ENCODE measurements at places on chromosomes 7 and 10. TPM values are rescaled to one million over a fixed set of nuclear protein-coding genes. Genes with fewer than 3 reads are reported as not detected.
A peak's percentile ranks its signal among the peaks of the same experiment; 100 is the strongest.

- no peak for DNase-seq
- H3K27me3 ChIP-seq, result no peaks in the 10 kb centered on the region
- peaks cover 28% of the 10 kb centered on the region for H3K36me3 ChIP-seq
- peaks cover 72% of the 10 kb centered on the region for H3K4me1 ChIP-seq
- H3K27ac ChIP-seq, result peak overlapping the region; percentile 75
- H3K4me3 ChIP-seq, result no peak overlapping the region
These were observed 54.3 kb upstream of the IGFBP3 start for GRCh38 chr7:45975367-45975766.

DNA sequence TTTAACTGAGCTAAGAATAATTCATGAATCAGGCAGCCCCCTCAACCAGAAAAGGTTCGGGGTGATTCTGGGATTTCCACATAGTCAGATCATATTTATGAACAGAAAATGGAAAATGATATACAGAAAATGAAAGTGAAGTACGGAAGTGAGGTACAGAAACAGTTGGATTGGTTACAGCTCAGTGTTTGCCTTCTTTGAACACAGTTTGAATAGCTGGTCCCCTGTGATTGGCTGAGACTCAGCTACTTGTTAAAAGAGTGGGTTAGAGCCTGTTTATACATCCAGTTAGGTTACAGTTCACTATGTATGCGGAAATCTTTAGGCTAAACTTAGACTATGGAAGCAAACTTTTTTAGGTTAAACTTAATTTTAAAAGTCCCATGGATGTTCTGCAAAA is 511.7 kb downstream of the PLXDC2 start:
- DNase-seq, result no peak
- no peak overlapping the region for H3K27ac ChIP-seq
- no peaks in the 10 kb centered on the region for H3K27me3 ChIP-seq
- H3K4me3 ChIP-seq, result no peak overlapping the region
- H3K36me3 ChIP-seq, result no peaks in the 10 kb centered on the region

DNA sequence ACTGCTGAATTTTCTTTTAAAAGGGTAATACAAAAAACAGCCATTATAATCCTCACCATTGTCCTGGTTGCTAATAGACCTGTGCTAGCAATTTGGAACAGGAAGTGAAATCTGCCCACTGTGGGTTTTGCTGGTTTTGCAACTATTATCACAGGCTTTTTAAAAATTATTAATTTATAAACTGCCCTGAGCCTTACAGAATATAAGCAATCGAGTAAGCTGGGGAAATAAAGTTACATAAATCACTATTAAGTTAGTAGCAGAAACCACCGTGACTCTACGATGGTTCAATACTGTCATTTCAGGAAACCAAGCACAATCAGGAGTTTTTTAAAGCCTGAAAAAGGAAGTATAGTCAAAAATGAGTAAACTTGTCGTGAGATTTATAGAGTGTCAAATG is 62.3 kb downstream of the TMEM26 start:
- peaks cover 15% of the 10 kb centered on the region for H3K27me3 ChIP-seq
- no peak overlapping the region for H3K27ac ChIP-seq
- no peaks in the 10 kb centered on the region for H3K36me3 ChIP-seq
- H3K4me1 ChIP-seq, result no peaks in the 10 kb centered on the region
- DNase-seq, result no peak
- H3K4me3 ChIP-seq, result no peak overlapping the region

DNA sequence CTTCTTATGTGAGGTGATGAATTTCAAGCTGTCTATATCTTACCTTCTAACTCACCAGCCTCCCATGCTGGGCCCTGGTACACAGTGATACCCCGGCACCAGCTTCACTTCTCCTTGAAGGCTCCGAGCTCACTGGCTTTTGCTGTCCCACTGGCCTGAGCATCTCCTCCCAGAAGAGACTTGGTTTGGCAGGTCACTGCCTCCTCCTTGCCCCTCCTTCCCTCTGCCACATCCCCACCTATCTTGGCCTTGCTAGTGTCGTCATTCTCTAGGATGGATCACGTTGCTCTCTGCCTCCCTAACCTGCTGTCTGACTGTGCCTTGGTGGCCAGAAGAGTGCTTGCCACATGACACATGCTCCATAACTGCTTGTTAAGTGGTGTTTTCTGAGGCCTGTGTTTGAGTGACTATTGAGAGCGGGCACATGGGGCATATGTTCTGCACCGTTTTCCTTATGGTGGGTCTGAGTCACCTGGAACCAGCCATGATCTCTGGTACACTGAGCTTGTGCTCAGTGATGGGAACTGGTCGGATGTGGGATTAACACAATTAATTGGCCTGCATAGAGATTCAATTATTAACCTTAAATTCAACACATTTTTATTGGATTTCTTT is 86.5 kb downstream of the TMEM178B start:
- peak overlapping the region; percentile 19 for H3K27ac ChIP-seq
- H3K4me1 ChIP-seq, result peaks cover 62% of the 10 kb centered on the region
- H3K36me3 ChIP-seq, result no peaks in the 10 kb centered on the region
- DNase-seq, result no peak
- H3K27me3 ChIP-seq, result no peaks in the 10 kb centered on the region

- peak; percentile 64 for DNase-seq
- peak overlapping the region; percentile 69 for H3K4me3 ChIP-seq
- peak overlapping the region; percentile 56 for H3K27ac ChIP-seq
- peaks cover 18% of the 10 kb centered on the region for H3K27me3 ChIP-seq
These were observed 75.4 kb upstream of the PDSS1 start for GRCh38 chr10:26621889-26622711.

SPDYE2 gene
- total RNA-seq, result not detected

MEOX2 gene
- 12.6 TPM for total RNA-seq

DNA sequence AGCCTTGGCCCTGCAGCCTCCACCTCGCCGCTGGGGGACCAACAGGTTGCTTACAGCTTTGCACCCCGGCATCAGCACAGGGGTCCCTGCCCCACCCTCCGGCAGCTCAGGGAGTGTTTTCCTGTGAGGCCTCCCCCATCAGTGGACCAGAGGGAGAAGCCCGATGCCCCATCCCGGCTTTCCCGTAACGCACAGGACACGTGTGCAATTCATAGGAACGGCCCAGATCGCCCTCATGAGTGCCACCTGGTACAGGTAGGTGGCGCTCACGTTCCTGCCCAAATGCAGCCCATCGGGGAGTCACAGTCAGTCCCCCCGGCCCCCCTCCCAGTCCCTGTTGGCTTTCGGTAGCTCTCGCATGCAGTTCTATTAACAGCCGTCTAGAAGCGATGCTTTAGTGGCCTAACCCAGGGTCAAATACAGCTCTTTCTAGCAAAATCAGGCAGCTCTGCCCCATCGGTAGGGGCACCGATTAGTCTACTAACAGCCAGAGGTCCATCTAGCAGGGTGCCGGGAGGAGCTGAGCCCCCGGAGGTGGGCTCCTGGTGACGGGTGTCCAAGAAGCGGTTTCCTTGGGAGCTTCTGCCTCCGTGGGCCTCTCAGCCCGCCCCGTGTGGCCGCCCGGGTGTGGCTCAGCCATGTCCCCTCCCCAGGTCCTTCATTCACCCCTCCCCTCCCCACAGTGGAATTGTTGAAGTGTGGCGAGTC is 48.4 kb upstream of the GTF2IRD1 start:
- DNase-seq, result no peak
- H3K27me3 ChIP-seq, result no peaks in the 10 kb centered on the region
- no peaks in the 10 kb centered on the region for H3K4me1 ChIP-seq
- H3K27ac ChIP-seq, result no peak overlapping the region

PDLIM1 gene
- 50.2 TPM for total RNA-seq

RSPH10B2 gene
- total RNA-seq, result 0.29 TPM

NAPEPLD gene
- total RNA-seq, result 28.6 TPM

DNA sequence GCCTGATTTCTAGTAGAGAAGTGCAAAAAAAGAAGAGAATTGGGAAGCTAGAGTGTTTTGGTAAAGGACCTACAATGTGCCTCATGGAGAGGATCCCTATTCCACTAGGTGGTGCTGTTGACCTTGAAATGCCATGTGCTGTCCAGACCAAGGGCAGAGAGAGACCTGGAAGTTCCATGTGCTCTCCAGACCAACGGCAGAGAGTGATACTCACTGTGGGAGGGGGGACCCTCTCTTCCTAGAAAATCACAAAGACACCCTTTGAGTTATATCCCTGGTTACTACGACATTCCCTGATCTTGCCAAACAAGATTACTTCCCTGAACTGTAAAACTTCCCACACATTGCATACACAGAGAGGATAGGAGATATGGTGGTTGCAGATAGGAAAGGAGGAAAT is 212.7 kb upstream of the ZNF804B start:
- peak; percentile 58 for DNase-seq
- no peak overlapping the region for H3K4me3 ChIP-seq
- H3K4me1 ChIP-seq, result no peaks in the 10 kb centered on the region
- H3K36me3 ChIP-seq, result no peaks in the 10 kb centered on the region
- H3K27me3 ChIP-seq, result no peaks in the 10 kb centered on the region

IFIT1B gene
- total RNA-seq, result not detected

- peaks cover 47% of the 10 kb centered on the region for H3K27me3 ChIP-seq
- no peaks in the 10 kb centered on the region for H3K4me1 ChIP-seq
- no peak overlapping the region for H3K27ac ChIP-seq
- no peak for DNase-seq
- no peak overlapping the region for H3K4me3 ChIP-seq
These were observed 419.2 kb downstream of the REEP3 start for GRCh38 chr10:63940277-63940922.

GRCh38 chr7:17493446-17493845 is 195.0 kb downstream of the AHR start:
- no peaks in the 10 kb centered on the region for H3K27me3 ChIP-seq
- DNase-seq, result no peak
- H3K4me1 ChIP-seq, result peaks cover 28% of the 10 kb centered on the region
- H3K4me3 ChIP-seq, result no peak overlapping the region

GNAT3 gene
- not detected for total RNA-seq

NUTM2D gene
- total RNA-seq, result 2.4 TPM

HABP2 gene
- total RNA-seq, result 1.0 TPM

DNA sequence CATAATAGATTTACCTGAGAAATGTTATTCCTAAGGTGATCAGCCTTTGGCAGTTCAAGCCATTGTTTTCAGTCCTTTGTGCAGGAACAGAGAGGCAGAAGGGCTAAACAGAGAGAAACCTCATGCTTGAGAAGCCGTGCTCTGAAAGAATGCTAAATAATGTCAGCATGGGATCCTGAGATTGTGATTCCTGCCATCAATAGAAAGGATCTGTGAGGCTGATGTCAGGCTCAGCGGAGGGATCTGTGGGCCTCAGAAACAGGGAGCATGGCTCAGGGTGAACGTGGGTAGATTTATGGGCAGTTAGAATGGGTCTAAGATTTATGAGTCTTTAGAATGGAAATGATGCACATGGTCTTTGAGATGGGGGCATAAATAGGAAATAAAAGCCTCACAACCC is 439.2 kb upstream of the IGFBP3 start:
- no peak overlapping the region for H3K27ac ChIP-seq
- no peaks in the 10 kb centered on the region for H3K36me3 ChIP-seq
- H3K27me3 ChIP-seq, result no peaks in the 10 kb centered on the region
- no peak for DNase-seq
- no peak overlapping the region for H3K4me3 ChIP-seq

- H3K4me1 ChIP-seq, result peaks cover 7% of the 10 kb centered on the region
- DNase-seq, result no peak
- H3K27ac ChIP-seq, result no peak overlapping the region
- peaks cover 29% of the 10 kb centered on the region for H3K36me3 ChIP-seq
- H3K27me3 ChIP-seq, result no peaks in the 10 kb centered on the region
These were observed 4.0 kb downstream of the INPP5A start for GRCh38 chr10:132541601-132542011.

DNA sequence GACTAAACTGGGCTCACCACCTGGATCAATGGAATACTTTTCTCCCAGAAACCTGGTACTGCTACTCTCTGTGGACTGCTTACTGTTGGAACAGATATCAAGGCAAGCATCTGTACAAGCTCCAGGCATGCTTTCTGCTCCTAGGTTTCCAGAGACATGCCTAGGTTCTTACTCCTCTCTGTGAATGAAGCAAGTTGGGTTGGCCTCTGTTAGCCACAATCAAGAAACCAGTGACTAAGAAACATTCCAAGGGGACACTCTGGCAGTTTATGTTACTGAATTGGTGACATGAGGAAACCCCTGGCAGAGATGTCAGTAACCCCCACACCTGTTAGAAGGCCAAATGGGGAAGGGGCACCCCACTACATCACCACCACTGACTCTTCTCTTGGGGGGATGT is 121.9 kb downstream of the GFRA1 start:
- no peaks in the 10 kb centered on the region for H3K4me1 ChIP-seq
- H3K27ac ChIP-seq, result no peak overlapping the region
- H3K36me3 ChIP-seq, result no peaks in the 10 kb centered on the region
- no peak overlapping the region for H3K4me3 ChIP-seq

DNA sequence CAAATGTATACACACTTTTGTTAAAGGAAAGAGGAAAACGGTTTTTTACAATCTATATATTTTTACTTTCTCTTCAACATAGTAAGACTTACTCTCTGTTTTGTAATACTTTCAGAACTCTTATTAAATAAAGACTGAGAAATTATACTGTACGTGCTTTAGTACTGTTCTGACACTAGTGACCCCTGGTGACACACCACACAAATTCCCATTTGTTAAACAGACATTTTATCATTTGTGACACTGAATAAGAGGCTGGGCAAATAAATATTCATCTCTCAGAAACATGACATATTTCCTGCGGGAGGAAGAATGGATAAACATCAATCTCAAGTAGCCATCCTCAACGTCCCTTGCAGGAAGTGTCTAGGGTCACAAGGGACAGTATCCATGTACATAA is 68.9 kb upstream of the ZNF33B start:
- no peak overlapping the region for H3K4me3 ChIP-seq
- H3K27ac ChIP-seq, result no peak overlapping the region
- no peaks in the 10 kb centered on the region for H3K36me3 ChIP-seq
- H3K27me3 ChIP-seq, result no peaks in the 10 kb centered on the region
- H3K4me1 ChIP-seq, result no peaks in the 10 kb centered on the region

Data from Calu3 (cell line).